ENCODE measurements at places on chromosomes 6 and 20. TPM values are rescaled to one million over a fixed set of nuclear protein-coding genes. Genes with fewer than 3 reads are reported as not detected.
A peak's percentile ranks its signal among the peaks of the same experiment; 100 is the strongest.

Gene SNRPB2
- 93.2 TPM for total RNA-seq

Gene RHAG
- not detected for total RNA-seq

Gene PPDPF
- total RNA-seq = 153 TPM

Gene HLA-DRB5
- 3.3 TPM for total RNA-seq

Gene ERMARD
- total RNA-seq = 13.6 TPM

Gene ADGRF1
- total RNA-seq = not detected

Gene PLEKHG1
- total RNA-seq = 1.0 TPM

Gene CPNE1
- total RNA-seq = 152 TPM

Gene PNLDC1
- not detected for total RNA-seq

- DNase-seq = no peak
Measured at GRCh38 chr6:25794784-25795183, 37.1 kb downstream of the SLC17A1 start.

DNA sequence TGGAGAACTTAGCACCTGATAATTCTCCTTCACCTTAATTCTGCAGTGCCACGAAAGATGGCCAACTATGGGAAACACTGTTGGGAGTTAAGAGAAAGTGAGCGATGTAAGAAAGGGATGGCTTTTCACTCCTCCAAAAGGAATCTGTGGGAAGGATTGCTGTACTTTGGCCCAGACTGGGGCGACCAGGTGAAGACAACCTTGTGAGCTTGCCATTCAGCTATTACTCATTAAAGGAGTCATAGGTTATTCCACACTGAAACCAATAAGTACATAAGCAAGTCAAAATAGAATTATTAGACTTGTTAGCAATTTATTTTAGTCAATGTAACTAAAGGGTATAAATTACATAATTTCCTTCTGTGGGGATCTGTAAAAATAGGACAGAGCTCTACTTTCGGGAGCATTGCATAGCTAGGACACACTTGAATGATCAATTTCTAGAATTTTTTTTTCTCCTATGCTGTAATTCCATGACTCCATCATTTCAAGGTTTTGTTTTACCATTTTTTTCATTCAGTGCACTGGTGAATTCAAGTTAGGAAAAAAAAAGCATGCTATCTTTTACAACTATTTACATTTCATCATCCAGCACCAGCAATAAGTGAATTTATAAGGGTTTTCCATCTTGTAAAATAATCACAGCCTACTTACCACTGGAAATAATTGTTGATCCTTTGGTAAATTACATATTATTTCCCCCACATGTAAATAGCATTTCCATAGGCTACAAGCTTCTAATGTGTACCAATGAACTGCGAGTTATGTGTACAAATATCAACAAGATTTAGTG lies 231.7 kb downstream of the SIM1 start:
- DNase-seq = no peak

GRCh38 chr6:78489874-78490273 lies 377.5 kb upstream of the IRAK1BP1 start:
- no peak for DNase-seq

DNA sequence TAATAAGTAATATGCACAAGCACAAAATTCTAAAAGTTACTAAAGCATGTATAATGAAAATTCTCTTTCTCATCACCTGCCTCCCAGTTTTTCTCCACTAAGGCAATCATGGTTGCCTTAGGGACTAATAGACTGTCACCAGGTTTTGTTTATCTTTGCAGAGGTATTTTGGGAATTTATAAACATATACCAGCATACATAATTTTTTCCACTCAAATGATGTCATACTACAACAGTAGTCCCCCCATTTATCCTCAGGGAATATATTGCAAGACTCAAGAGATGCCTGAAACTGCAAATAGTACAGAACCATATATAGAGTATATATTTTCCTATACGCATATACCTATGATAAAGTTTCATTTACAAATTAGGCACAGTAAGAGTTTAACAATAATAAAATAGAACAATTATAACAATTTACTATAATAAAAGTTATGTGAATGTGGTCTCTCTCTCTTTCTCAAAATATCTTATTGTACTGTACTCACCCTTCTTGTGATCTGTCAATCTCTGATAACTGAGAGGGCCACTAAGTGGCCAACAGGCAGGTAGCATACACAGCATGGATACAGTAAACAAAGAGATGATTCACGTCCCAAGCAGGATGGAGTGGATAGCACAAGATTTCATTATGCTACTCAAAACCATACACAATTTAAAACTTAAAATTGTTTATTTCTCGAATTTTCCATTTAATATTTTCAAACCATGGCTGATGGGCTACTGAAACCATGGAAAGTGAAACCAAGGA lies 19.7 kb downstream of the RBL1 start:
- no peak for DNase-seq

- DNase-seq = peak; percentile 56
Measured at GRCh38 chr6:36851149-36851614, 11.9 kb upstream of the CPNE5 start.

DNA sequence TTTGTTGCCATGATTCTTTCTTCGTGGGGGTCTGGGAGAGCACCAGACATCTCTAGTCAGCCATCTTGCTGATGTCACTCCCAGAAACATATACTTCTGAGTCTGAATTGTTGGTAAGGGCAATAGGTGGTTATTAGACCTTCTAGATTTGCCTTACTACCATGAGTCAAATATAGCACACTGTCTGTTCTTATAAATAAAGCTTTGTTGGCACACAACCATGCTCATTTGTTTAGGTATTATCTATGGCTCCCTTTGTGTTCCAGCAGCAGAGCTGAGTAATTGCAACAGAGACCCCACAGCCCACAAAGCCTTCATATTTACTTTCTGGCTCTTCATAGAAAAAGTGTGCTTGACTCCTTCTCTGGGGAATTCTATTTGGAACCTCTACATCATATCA lies 62.9 kb downstream of the CDH26 start:
- no peak for DNase-seq

GRCh38 chr6:43769526-43770371 lies at the start of gene VEGFA:
Gene VEGFA, plus strand, starts transcription at chr6:43770211.
- DNase-seq = peak; percentile 88

- DNase-seq = no peak
Measured at GRCh38 chr6:75101896-75102295, 104.0 kb downstream of the COL12A1 start.

GRCh38 chr6:166860392-166860791 lies 96.0 kb downstream of the RNASET2 start:
- no peak for DNase-seq

DNA sequence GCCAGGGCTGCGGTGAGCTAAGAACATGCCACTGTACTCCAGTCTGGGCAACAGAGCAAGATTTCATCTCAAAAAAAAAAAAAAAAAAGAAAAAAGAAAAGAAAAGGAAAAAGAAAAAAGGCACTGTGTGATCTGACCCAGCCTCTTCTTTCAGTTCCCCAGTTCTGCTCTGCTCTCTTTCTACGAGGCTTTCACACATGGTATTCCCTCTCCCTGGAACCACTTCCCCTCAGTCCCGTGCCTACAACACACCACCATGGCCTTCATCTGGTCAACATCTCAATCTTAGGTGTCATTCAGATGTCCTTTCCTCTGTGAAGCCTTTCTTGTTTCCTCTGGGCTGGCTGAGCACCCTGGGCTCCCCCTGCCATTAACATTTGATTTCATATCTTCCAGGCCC lies 2.3 kb upstream of the DSN1 start:
- no peak for DNase-seq

DNA sequence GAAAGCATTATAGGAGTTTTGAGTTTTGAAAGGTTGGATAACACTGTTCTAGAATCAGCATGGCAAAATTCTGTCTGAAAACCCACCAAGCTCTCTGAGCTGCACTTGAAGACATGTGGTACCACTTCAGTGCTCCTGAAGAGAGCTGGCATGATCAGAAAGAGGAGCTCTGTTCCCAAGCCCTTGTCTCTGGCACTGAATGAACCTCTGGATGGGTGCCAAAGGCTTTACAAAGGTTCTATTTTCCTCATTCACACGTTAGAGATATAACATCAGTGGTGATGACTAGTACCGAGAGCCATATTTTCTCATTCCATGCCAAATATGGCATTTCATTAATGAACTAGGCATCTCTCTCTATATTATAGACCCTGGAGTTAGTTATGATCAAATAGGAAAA lies 301.8 kb upstream of the ID4 start:
- DNase-seq = no peak
